ENCODE measurements at places on chromosomes 3 and 15.
A peak's percentile ranks its signal among the peaks of the same experiment; 100 is the strongest.

- peak; percentile 20 for DNase-seq
These were observed 82.5 kb downstream of the ADAM10 start for GRCh38 chr15:58666957-58667356.

- no peak for DNase-seq
These were observed 48.1 kb upstream of the EPHA3 start for GRCh38 chr3:89059211-89059925.

DNA sequence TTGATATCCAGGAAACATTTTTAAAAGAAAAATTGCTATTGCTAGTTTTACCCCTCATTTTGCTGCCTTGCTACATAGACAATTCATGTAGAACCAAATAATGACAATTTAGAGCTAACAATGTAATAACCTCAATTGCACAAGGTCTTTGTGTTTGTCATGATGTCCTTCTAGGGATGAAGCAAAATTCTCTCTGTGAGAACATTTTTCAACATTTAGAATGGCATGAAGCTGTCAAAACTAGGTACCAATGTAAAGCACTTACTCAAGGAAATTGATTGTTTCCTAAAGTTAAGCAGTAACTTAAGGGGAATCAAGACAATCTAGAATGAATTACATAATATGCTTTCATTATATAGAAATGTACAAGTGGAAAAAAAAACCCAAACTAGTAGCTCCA is 7.9 kb upstream of the FGF7 start:
- DNase-seq, result no peak

- no peak for DNase-seq
These were observed 1.4 kb upstream of the STRA6 start for GRCh38 chr15:74203914-74204431.

- no peak for DNase-seq
These were observed 130.2 kb downstream of the IL1RAP start for GRCh38 chr3:190644035-190644434.

DNA sequence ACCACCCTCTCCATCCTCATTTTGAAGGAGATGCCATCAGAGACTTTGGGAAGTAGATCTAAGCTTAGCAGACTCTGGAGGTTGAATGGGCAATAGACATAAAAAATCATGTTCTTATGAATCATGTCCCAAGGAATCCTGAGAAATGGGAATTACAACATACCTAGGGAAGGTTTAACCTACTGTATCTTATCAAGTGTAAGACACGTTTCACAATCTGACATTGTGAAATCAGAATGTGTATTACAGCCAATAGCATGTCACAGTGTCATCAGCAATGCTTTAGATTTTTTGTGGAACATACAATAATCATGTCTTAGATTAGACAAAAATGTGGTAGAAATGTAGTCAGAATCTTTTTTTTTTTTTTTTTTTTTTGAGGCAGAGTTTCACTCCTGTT is 332.4 kb upstream of the TLE3 start:
- DNase-seq, result peak; percentile 62

Data from CD14-positive monocyte (primary cell).